Lower lobe of right lung (tissue), 2 donors: ENCODE measurements at places on chromosomes 1 and 21. TPM values are rescaled to one million over a fixed set of nuclear protein-coding genes. Genes with fewer than 3 reads are reported as not detected.

The GLIS1 gene
- total RNA-seq = not detected

- DNase-seq = no peak
Observed at GRCh38 chr21:34017039-34017961, 56.1 kb upstream of the MRPS6 start.

GRCh38 chr1:162994921-162995320, 74.2 kb upstream of the RGS4 start:
- DNase-seq = no peak

DNA sequence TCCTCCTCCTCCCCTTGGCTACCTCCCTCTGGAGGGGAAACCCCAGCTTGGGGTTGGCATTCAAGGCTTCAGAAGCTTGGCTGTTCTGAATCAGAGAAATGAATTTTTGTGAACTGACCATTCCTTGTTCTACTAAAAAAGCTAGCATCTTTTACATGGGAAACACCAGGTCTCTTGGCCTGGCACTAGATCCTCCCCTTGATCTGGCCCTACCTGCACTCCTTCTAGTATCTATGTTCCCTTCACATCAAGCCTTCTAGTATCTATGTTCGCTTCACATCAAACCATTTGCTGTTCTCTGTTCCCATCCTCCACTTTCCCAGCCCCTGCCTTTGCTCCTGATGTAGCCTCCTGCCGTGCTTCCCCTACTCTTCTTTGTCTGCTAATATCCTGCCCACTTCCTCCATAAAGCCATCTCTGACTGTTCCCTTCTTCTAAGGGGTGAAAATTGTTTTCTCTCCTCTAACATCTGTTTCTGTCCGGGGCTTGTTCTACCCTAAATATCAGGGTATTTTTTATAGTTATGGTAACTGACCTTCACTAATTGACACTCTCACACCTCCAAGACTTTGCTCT, 25.8 kb downstream of the FAM151A start:
- DNase-seq = no peak

GRCh38 chr1:232853994-232854797, 49.0 kb downstream of the MAP10 start:
- DNase-seq = no peak

- DNase-seq = peak; percentile 52
Observed at GRCh38 chr1:8663915-8664329, 153.5 kb downstream of the RERE start.

GRCh38 chr21:35994613-35995012, 65.7 kb downstream of the SETD4 start:
- DNase-seq = no peak

- no peak for DNase-seq
Observed at GRCh38 chr1:208535511-208535910, 291.3 kb upstream of the PLXNA2 start.

The TNFAIP8L2 gene
- 17.8 TPM for total RNA-seq
